ENCODE measurements at places on chromosomes 5 and 9.
A peak's percentile ranks its signal among the peaks of the same experiment; 100 is the strongest.

DNA sequence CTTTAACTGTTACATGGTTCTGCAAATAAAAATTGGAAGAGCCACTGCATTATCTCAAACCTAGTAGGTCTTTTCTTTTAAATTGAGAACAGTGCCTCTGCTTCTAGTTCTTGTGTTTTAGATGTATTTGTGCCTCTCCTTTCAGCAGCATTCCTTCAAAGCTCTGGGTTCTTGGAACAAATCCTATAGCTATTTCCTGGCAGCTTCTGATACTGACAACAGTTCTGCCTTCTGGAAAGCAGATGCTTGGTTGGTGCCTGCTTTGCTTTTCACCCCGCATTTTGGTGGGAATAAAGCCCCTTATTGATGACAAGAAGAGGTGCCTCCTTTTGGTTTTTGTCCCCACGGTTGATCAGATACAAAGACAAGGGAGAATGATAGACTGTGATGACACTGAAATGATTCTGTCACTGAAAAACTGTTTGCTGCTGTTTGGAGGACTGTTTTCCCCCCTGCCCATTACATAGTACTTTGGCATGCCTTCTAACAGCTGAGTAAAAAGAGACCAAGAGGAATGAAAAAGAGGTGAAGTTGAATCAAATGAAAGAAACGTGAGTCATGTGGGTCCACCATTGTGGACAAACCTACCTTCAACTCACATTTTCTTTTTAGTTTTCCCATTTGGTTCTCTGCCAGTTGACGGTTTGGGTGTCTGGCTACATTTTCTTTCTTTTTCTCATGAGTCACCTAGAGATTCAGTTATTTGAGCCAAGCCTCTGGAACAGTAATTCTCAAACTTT, 5.6 kb downstream of the PTCD2 start:
- DNase-seq, result no peak

DNA sequence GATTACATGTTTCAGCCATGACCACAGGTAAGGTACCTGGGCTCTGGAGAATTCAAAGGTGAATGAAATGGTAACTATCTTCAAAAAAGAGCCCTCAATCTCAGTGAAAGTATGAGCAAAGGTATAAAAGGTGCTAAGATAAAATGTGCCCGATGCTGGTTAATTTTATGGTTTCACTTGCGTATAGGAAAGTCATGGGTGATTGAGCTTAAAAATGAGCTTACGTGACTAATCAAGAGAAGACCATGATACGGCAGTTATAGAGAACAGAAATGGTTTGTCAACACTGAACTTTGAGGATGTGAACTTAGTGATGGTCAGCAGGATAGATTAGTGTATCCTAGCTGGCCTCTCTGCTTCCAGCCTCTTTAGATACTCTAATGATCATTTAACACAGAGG, 320.1 kb downstream of the DEPDC1B start:
- no peak for DNase-seq

- DNase-seq, result no peak
These were observed 292.9 kb downstream of the MED10 start for GRCh38 chr5:6085341-6085860.

DNA sequence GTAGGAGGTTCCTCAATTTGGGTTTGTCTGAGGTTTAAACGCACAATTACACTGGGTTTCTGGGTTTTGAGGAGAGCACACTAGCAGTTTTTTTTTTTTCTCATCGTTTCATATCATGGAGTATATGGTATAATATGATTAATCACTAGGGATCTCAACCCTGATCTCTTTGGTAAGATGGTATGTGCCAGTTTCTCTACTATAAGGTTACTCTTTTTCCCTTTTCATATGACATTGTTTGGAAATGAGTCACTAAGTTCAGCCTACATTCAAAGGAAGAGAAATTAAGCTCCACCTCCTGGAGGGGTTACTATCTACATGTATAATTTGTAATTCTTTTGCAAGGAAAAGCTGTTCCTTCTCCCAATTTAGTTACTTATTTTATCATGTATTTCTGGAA, 35.2 kb downstream of the MTRR start:
- no peak for DNase-seq

GRCh38 chr9:101442318-101442717, 6.7 kb upstream of the ALDOB start:
- DNase-seq, result no peak

- no peak for DNase-seq
These were observed 16.2 kb downstream of the HINT1 start for GRCh38 chr5:131148835-131149234.

DNA sequence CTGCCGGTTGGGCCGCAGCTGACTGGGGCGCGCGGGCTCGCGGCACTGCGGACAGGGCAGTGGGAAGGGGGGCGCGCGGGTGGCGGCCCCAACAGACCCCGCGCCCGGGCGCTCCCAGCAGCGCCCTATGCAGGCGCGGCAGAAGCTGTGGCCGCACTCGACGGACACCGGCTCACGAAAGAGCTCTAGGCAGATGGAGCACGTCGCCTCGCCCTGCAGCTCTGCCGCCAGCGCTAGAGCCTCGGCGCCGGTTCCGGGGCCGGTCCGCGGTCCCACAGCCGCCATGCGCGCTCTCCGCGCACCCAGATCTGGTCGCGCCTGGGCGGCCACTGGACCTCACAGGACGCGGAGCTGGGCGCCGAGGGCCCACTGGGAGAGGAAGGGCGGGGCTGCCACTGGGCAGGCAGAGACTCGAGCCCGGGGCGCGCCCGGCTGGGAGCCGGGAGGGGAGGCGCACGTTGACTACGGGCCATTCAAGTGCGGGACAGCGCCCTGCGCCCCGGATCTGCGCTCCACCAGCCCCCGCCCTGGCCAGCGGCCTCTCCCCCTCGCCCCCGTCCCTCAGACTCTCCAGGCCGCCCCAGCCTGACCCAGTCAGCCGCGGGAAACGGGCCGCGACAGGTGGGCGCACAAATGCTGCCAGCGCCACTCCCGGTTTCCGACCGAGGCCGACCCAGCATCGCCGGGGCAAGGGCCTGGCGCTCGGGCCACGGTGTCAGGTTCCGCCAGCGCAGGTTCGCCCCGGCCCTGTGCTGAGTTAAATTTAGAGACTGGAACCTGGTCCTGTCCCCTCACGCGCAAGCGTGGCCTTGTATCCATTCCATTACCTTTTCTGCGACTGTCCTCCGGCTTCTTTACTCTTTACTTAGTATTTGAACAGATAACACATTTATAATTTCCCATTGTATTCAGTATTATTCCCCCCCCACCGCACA, at the start of gene TRIM7:
Gene TRIM7, minus strand, starts transcription at position 371 of the 935 bp plus-strand sequence. Its CDS starts 86 bp downstream, at position 285.
- DNase-seq, result peak; percentile 50

All from GM12892 (cell line).